Airway epithelial cell (primary cell): ENCODE measurements at places on chromosomes 12 and 14. TPM values are rescaled to one million over a fixed set of nuclear protein-coding genes. Genes with fewer than 3 reads are reported as not detected.

NOS1 gene
- total RNA-seq: 0.14 and 0.19 TPM in 2 replicates

RHEBL1 gene
- 0.09 and 0.14 TPM in 2 replicates for total RNA-seq

CDC42BPB gene
- 54.7 and 66.1 TPM in 2 replicates for total RNA-seq

TPH2 gene
- not detected in 2 replicates for total RNA-seq

PLEKHG7 gene
- not detected in 2 replicates for total RNA-seq

CLEC14A gene
- total RNA-seq: 0.05 TPM in 1 of 2 replicates, not detected in the other

RGS6 gene
- not detected in 2 replicates for total RNA-seq

SIX6 gene
- total RNA-seq: not detected in 2 replicates

PRPF39 gene
- 15.0 and 16.1 TPM in 2 replicates for total RNA-seq

SIX1 gene
- total RNA-seq: 11.3 and 19.1 TPM in 2 replicates

INSM2 gene
- total RNA-seq: not detected in 2 replicates

CCDC77 gene
- total RNA-seq: 4.9 and 5.1 TPM in 2 replicates

RPL36AL gene
- total RNA-seq: 239 and 271 TPM in 2 replicates

TSHR gene
- total RNA-seq: not detected in 2 replicates

DNAJC22 gene
- total RNA-seq: 0.35 and 0.84 TPM in 2 replicates
